Activated T-cell treated with anti-CD3 and anti-CD28 coated beads for 24 hours (primary cell): ENCODE measurements at places on chromosomes 6 and 20.

DNA sequence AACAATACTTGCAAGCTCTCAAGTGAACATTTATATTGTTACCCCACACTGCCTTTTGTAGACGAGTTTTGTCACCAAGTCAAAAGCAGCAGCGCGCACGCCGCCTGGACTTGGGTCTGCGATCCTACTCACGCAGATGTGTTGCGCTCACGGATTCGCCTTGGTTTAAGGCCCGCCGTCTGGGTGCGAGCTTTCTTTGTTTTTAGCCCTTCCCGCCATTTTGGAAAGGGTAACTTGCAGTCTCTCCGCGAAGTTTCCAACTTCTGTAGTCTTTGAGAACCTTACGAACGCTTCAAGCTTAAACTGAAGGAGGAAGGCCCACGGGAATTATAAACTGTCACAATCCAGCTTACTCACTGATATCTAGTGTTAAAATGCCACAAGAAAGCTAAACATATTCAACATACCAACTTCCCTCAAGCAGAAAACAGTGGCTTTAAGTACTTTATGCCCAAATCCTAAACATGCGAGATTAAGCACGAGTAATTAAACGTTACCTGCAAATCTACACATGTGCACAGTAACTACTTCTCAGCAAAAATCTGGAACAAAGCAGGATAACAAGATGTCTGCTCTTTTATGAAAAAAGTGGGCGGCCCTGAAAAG, 80.4 kb upstream of the BTN3A2 start:
- no peak for DNase-seq

DNA sequence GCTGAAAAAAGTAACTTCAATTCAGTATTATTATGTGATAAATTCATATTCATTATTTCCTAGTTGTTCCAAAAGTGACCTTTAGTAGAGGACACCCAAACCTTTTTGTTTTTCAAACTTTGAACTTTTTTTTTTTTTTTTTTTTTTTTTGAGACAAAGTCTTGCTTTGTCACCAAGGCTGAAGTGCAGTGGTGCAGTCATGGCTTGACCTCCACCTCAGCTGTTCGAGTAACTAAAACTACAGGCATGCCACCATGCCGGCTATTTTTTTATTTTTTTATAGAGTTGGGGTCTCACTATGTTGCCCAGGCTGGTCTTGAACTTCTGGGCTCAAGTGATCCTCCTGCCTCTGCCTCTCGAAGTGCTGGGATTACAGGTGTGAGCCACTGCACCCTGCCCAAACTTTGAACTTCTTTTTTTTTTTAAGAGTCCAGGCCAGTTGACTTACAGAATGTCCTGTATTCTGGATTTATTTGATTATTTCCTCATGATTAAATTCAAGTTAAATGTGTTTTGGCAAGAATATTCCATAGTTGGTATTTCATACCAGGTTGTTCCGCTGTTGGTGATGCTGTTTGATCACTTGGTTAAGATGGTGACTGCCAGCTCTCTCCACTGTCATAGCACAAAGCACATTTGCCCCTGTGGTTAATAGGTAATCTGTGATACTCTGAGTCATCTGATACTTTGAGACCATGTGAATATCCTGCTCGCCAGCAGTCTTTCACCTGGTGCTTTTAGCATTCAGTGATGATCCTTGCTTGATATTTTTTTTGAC, 48.0 kb downstream of the VAPB start:
- DNase-seq = no peak

GRCh38 chr6:80077067-80077466, 29.4 kb upstream of the BCKDHB start:
- no peak for DNase-seq

DNA sequence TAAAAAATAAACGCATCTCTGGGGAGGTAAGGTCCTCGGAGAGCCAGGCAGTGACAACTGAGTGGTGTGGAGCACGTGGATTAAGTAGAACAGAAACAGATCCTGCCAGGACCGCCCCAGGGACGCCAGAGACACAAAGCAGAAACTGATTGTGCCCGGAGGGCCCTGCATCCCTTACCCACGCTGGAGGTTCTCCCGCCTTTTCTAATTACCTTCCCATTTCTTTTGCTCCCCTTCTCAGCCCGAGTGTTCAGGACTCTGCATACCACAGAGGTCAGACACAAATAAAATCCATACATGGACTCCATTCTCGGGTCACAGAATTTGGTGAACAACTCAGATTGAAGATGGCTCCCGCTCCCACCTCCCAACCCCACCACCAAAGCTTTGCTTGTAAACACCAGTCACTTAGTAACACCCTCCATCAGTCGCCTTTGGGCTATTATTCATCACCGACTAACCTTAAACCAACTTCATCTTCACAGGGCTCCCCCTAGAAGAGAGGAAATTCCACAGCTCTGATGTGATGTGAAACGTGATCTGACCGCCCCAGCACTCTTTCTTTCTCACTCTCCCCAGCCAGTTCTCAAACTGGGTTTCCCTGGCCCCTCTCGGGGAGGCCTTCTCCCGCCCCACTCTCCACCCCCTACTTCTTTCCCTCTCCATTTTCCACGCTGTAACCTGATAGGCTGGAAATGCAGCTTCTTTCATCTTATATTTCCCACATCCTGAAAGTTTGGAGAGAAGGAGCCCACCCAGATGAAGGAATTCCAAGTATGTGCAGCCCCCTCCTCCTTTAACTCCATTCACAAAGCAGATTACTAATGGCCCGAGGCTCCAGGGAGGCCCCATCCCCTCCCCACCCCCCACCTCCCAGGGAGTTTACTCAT, 32.5 kb upstream of the PIM1 start:
- DNase-seq = peak; percentile 13

DNA sequence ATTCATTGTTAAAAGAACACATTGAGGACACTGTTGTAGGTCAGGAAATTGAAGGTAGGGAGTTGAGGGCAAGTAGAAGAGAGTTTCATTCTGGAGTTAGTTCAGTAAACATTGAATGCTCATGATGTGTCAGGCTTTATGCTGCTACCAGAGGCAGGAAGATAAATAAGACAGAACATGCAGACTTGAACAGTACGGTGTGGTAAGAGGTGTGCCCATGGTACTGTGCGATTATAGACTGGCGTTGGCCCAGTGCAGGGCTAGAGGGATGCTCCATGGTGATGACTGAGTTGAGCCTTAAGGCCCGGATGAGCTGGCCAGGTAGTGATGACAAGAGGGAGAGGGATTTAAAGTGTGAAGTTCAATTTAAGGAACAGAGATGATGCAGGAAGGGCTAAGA, 50.8 kb downstream of the CARMIL1 start:
- DNase-seq = no peak

DNA sequence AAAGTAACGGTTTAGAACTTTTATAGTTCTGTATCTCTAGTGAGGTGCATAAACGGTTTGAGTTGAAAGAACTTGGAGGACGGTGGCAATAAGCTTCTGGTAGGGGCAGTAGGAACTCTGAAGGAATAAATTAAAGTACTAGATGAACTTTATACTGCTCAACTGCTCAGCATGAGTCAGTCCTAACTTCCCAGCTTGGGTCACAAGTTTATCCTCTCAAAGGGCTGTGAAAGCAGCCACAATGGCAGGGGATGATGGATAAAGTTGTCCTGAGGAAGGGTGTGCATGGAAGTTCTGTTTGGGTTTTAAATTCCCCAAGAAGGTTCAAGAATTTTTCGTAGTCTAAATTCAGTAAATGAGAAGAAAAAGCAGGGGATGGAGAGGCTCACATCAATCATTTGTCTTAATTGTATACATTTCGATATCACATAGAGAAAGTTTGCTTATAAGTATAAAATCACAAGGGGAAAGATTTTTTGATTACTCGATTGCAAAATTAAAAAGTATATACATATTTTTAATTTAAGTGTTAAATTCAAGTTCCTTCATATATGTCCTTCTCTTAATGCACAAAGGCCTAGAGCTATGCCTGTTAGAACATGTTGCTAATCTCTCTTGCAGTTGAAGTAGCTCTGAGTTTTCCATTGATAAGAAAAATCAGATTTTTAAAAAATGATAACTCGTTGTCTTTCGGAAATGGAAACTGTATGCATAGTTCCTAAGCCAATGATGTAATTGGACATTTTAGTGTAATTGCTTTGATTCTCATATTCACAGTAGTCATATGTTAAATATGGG, 55.3 kb upstream of the JAG1 start:
- DNase-seq = no peak

DNA sequence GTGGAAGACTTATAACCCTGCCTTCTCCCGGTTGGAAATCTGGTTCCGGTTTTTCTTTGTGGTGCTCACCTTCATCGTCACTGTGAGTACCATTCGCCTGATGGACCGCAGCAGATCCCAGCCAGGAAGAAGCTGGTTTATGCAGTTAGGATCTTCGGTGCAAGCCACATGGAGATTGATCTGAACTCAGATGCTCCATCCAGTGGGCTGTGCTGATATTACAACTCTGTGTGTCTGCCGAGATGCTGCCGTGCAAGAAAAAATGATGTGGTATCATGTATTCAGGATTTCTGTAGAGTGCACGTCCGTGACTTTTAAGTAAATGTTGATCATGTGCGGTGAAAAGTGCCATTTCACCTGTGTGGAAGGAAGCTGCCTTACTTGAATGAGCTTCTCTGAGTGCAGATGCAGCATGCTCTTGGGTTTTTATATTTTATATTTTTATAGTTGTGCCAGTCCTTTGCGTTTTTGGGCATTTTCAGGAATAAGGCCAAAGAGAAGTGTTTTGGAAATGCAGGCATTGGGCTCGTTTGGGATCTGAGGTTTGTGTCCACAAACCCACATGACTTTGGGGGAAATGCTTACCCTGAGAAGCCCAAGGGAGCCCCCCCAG, 39.2 kb downstream of the DYNLT1 start:
- DNase-seq = peak; percentile 39

DNA sequence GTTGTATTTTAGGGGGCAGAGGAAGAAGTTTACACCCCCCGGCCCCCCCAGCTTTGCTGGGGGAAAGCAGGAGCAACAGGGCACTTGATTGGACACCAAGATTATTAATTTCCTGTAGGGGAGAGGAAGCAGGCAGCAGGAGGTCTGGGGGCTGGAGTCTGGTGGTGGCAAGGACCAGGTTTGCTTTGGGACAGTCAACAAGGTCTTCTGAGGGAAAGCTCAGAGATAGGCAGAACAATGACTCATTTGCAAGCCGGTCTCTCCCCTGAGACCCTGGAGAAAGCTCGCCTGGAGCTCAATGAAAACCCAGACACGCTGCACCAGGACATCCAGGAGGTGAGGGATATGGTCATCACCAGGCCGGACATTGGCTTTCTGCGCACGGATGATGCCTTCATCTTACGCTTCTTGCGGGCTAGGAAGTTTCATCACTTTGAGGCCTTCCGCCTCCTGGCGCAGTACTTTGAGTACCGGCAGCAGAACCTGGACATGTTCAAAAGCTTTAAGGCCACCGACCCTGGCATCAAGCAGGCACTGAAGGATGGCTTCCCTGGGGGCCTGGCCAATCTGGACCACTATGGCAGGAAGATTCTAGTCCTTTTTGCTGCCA, 1.6 kb downstream of the CLVS2 start:
- no peak for DNase-seq

- no peak for DNase-seq
Observed at GRCh38 chr20:10385850-10386544, 48.0 kb downstream of the MKKS start.

DNA sequence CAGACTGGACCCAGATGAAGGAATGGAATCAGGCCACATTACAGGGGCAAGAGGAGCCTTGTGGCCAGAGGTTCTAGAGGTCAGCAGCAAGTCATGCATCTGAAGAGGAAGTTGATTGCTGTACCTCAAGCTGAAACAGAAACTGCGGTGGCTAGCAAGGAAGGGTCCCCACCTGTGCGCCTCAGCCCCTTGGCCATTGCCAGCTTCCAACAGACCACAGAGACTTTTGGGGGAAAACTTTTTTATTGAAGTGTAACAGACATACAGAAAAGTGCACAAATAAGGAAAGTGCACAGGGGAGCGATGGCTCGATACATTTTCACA, 26.8 kb upstream of the SLC9A8 start:
- no peak for DNase-seq

- no peak for DNase-seq
Observed at GRCh38 chr6:150689900-150690590, 90.4 kb downstream of the PLEKHG1 start.

- DNase-seq = no peak
Observed at GRCh38 chr6:135434095-135434494, 63.4 kb downstream of the AHI1 start.

DNA sequence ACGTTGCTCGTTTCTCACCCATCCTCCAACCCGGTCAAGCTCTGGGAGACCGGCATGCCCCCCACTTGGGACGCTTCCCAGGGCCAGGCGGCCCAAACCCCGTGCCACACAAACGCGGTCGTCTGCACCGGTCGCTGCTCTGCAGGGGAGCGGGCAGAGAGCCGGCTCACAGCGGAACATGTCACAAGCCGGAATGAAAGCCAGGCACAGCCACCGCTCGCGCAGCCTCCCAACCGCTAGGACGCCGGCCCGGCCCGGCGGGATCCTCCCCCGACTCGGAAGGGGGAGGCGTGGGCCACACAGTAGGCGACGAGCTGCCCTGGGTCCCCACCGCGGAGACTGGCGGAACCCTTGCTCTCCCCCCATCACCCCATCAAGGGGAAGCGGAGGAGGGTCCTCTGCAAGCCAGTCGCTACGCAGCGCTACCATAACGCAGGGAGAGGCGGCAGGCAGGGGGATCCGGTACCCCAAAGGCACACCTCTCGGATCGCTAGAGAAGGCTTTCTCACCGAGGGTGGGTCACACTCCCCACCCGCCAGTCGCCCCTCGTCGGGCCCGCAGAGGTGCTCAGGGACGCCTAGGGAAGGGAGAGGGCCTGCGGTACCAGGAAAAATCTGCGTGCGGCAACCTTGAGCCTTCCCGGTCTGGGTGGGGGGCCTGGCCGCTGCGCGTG, 768.4 kb upstream of the DEFB115 start:
- no peak for DNase-seq

GRCh38 chr6:85362652-85363310, 87.1 kb upstream of the NT5E start:
- DNase-seq = no peak

DNA sequence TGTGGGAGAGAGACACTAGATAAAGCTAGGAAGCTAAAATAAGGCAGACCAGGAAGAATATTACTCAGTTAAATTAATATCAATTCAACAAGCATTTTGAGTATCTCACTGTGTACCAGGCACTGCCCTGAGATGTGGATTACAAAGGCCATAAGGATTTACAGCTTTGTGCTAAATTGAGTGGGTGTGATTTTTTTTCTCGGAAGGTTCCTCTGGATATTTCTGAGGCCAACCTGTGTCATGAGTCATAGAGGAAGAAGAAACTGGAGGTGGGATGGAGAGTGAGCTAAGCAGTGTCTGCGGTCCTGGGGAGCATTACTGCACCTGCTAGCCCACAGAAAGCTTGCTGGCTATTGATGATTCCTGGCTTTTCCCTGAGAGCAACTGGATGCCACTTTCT, 135.2 kb downstream of the RFPL4B start:
- no peak for DNase-seq

- DNase-seq = no peak
Observed at GRCh38 chr20:19318610-19319009, 106.2 kb downstream of the SLC24A3 start.

DNA sequence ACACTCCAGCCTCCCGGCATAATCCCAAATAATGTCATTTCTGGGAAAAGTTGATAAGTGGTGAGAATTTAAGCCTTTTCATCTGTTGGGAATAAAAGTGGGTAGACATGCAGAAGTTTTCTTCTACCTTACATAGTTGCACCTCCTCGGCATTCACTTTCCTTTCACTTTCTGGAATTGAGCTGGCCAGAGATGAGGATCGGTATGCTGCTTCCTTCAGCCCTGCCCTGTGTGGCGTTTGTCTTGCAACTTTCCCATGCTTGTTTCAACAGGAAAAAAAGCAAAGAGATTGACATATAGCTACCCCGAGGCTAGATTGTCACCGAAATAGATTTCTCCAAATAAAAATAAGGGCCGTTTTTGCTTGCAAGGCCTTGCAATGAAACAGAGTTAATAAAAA, 65.8 kb upstream of the JAG1 start:
- no peak for DNase-seq
